ENCODE measurements at places on chromosomes 2 and 18.
A peak's percentile ranks its signal among the peaks of the same experiment; 100 is the strongest.

DNA sequence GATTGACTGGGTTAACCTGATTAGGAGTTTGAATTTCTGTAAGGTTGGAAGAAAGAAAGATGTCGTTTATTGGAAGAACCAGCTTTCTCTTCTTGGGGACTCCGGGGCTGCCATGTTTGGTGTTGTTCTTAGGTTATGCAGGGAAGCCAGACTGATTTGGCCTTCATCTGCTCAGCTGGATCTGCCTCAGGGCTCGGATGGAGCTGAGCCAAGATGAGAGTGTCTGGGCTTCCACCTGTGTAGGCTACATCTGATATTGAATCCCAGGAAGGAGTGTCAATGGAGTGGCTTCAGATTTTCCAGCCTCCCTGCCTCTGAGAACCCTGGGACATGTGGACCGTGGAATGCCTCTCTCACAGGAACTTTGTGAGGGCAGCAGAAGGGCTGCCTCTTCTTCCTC, 126.1 kb downstream of the WDSUB1 start:
- no peak for ATAC-seq

GRCh38 chr2:29293830-29294438, 178.7 kb downstream of the CLIP4 start:
- peak; percentile 25 for ATAC-seq

DNA sequence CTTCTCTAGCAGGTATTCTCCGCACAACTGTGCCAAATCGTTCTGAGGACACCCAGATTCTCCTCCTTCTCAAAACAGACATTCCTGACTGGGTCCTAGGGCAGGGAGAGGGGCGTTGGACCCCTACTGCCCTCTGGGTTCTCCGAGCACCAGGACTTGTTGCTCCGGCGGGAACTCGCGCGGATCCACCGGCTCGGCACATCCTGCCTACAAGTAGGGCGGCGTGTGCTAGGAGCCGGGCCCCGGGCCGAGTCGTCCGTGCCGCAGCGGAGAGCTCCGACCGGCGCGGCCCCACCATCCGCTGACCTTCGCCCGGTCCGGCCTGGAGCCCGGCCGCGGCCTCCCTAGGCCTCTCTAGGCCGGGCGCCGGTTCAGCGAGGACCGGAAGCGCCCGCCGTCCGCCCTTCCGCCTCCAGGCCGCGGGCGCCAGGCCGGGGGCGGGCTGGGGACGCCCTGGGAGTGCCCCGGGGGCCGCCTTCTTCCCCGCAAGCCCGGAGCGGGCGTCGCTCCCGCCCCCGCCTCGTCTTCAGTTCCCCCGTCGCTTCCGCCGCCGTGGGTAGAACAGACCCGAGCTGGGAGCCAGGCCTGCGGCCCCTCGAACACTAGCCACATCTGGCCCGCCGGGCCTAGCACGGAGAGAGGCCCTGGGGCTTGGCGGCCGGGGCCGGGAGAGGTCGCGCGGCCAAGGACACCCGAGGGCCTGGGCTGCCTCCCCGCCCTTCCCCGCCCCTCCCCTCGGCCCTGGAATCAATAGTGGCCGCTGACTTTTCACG, 7.6 kb upstream of the ONECUT2 start:
- ATAC-seq, result peak; percentile 50

GRCh38 chr18:66011916-66012315, 261.1 kb downstream of the CDH7 start:
- no peak for ATAC-seq

Data from motor neuron (in vitro differentiated cells).